Fibroblast of the aortic adventitia (primary cell): ENCODE measurements at places on chromosomes 11 and 22. TPM values are rescaled to one million over a fixed set of nuclear protein-coding genes. Genes with fewer than 3 reads are reported as not detected.

The CSKMT gene
- 9.8 and 10.8 TPM in 2 replicates for total RNA-seq

The CSRP3 gene
- total RNA-seq, result 0.27 TPM in 1 of 2 replicates, not detected in the other

The HSPB2 gene
- total RNA-seq, result 1.5 and 3.3 TPM in 2 replicates

The ART5 gene
- total RNA-seq, result 0.81 and 3.4 TPM in 2 replicates

The DDT gene
- total RNA-seq, result 36.4 and 82.9 TPM in 2 replicates

The FGF4 gene
- 0.08 TPM in 1 of 2 replicates, not detected in the other for total RNA-seq

The MYO7A gene
- total RNA-seq, result 0.33 and 0.45 TPM in 2 replicates

The TCP11L1 gene
- 25.4 and 44.4 TPM in 2 replicates for total RNA-seq

The TMEM132A gene
- total RNA-seq, result 3.7 and 17.9 TPM in 2 replicates

The IRAG1 gene
- total RNA-seq, result 17.6 and 32.0 TPM in 2 replicates

The A4GALT gene
- 18.2 and 22.2 TPM in 2 replicates for total RNA-seq

The ART1 gene
- not detected in 2 replicates for total RNA-seq

The IGSF9B gene
- 1.7 and 3.2 TPM in 2 replicates for total RNA-seq

The MRGPRX4 gene
- total RNA-seq, result not detected in 2 replicates

The TTC36 gene
- total RNA-seq, result 0.81 TPM in 1 of 2 replicates, not detected in the other

The CD3G gene
- not detected in 2 replicates for total RNA-seq

The HTR3B gene
- not detected in 2 replicates for total RNA-seq

The CATSPERZ gene
- total RNA-seq, result not detected in 2 replicates

The AGBL2 gene
- total RNA-seq, result 0.90 and 1.4 TPM in 2 replicates

The OR51L1 gene
- total RNA-seq, result 0.33 TPM in 1 of 2 replicates, not detected in the other

The BACE1 gene
- 33.4 and 50.0 TPM in 2 replicates for total RNA-seq

The RBMXL2 gene
- not detected in 2 replicates for total RNA-seq

The ANO3 gene
- 0.98 and 5.9 TPM in 2 replicates for total RNA-seq

The NXPE4 gene
- total RNA-seq, result not detected in 2 replicates

The VWCE gene
- total RNA-seq, result 7.4 and 13.9 TPM in 2 replicates

The KRTAP5-1 gene
- total RNA-seq, result not detected in 2 replicates

The RFPL3 gene
- total RNA-seq, result not detected in 2 replicates

The CNGA4 gene
- not detected in 2 replicates for total RNA-seq

The RGL4 gene
- not detected in 2 replicates for total RNA-seq

The IGLL5 gene
- not detected in 2 replicates for total RNA-seq

The CTTN gene
- total RNA-seq, result 349 and 364 TPM in 2 replicates

The TBX10 gene
- total RNA-seq, result not detected in 2 replicates

The CRYBB1 gene
- not detected in 2 replicates for total RNA-seq

The MCHR1 gene
- under 0.01 TPM in 1 of 2 replicates, not detected in the other for total RNA-seq

The KRTAP5-7 gene
- total RNA-seq, result 0.09 and 0.33 TPM in 2 replicates

The OTOG gene
- not detected in 2 replicates for total RNA-seq

The CECR2 gene
- 0.49 TPM in 1 of 2 replicates, not detected in the other for total RNA-seq

The OR52L1 gene
- total RNA-seq, result not detected in 2 replicates

The C11orf87 gene
- total RNA-seq, result 0.09 TPM in 1 of 2 replicates, not detected in the other
